Progenitor cell of endocrine pancreas (in vitro differentiated cells): ENCODE measurements at places on chromosomes 4 and X. TPM values are rescaled to one million over a fixed set of nuclear protein-coding genes. Genes with fewer than 3 reads are reported as not detected.

VCX2 gene
- not detected in 2 replicates for total RNA-seq

GRCh38 chrX:54824195-54824594, 16.6 kb downstream of the MAGED2 start:
- DNase-seq: no peak

PAGE1 gene
- total RNA-seq: not detected in 2 replicates

RNF175 gene
- total RNA-seq: 1.7 and 1.9 TPM in 2 replicates

DNA sequence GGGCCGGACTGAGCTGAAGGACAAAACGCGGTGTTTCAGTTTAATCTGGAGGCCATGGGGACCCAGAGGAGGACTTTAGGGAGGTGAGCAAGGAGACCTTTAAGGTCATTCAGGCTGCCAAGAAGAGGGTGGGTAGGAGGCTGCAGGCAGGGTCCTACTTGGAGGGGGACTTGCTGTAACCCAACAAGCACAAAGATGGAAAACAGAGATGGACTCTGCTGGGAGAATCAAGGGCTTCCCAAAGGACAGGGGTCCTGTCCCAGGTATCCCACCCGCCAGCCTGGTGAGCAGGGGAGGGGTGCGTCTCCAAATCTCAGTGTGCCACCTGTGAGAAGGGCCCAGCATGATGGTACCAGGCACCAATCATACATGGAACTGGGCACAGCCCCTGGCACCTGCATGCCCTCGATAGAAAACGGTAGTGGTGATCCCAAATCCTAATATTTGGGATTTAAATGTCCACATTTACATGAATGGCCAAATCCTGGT, 3.9 kb upstream of the HAUS3 start:
- no peak for DNase-seq

DNA sequence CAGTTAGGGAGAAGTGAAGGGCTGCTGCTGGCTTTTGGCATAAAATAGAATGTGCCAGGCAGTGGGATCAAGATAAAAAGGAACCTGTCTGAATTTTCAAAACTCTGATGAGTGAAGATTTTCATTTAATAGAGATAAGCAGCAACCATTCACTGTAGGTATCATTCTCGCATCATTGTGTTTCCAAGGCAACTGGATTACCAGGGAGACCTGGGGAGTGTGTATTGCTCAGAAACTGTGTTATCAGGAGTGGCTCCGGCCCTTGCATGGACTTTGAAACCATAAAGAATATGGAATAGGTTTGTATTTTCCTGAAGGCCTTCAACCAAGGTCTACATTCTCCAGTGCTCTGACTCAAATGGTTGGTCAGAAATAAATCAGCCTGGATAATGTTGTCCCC, 23.3 kb upstream of the MAGEA4 start:
- no peak for DNase-seq

GRCh38 chr4:98557194-98557892, 101.1 kb downstream of the TSPAN5 start:
- DNase-seq: no peak

DNA sequence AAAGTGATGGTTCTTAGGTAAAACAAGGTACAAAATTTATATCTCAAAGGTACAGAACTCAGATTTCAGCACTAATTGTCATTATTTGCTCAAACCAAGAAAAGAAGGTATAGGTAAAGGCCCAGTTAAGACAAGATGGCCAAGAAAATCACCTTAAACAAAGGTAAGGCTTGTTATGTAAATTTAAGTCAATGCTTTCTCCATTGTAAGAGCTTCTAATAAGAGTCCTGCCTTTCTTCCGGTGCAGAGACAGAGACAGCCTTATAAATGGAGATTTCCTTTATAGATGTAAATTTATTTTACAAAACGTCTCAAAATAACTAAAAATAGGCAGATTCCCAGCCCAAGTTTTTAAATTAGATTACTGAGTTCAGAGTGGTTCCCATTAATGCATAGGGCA, 89.9 kb downstream of the EDA start:
- DNase-seq: no peak

DNA sequence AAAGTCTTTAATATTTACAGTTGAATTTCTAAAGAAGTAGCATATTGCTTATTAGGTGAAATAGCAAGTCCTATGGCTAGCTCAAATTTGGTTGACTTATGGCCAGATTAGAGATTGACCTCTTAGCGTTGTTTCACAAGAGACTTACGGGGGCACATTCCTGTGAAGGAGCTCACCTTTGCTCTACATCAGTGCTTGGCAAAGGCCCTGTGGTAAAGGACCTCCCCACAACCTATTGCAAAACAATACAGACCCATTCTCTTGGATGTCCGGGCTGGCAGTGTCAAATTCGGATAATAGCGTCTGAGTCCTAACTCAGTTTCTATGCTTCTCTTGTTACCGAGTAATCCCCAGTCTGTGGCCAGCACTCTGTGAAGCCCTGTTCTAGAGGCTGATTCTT, 10.9 kb downstream of the PDHA1 start:
- DNase-seq: no peak

DNA sequence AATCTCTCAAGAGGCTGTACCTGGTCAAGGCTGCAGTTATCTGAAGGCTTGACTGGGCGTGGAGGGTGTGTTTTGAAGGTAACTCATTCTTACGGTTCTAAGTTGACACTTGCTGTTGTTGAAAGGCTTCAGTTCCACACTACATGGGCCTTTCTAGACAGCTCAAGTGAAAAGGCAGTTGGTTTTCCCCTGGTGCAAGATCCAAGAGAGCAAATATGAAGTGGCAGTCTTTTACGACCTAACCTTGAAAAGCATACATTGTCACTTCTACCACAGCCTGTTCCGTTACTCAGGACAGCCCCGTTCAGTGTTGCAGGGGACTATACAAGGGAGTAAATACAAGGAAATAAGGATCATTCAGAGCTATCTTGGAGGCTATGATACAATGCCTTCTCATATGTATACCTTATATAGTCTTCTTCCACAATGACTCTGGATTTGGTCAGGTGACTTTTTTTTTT, 46.2 kb downstream of the PDS5A start:
- no peak for DNase-seq

GAGE1 gene
- total RNA-seq: not detected in 2 replicates

GRCh38 chr4:82770607-82771006, 28.0 kb downstream of the SCD5 start:
- no peak for DNase-seq

- no peak for DNase-seq
Observed at GRCh38 chrX:13277539-13277938, 42.3 kb downstream of the ATXN3L start.

DNA sequence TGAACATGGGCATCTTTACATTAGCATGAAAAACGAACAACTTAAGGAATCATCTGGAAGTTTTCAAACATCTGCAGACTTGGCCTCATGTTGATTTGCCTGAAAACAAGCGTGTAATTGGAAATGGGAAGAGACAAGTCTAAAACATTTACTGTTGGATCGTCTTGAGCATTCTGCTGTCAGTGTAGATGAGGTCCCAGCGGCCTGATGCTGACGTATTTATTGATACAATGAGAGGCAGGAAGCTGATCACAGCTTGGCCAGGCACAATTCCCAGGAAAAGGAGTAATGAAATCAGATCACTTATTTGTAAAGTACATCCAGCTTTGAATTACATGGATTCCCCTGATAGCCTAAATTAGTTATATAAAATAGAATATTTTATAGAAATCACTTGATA, 210.6 kb downstream of the CLCN4 start:
- no peak for DNase-seq

SMAD1 gene
- 26.3 and 32.5 TPM in 2 replicates for total RNA-seq

ZNF518B gene
- total RNA-seq: 52.0 and 55.0 TPM in 2 replicates

NEK1 gene
- 14.1 and 15.0 TPM in 2 replicates for total RNA-seq

- no peak for DNase-seq
Observed at GRCh38 chrX:140599851-140600250, 95.0 kb upstream of the SOX3 start.

TLR8 gene
- total RNA-seq: not detected in 2 replicates

CYP4V2 gene
- 6.0 and 6.2 TPM in 2 replicates for total RNA-seq

- DNase-seq: no peak
Observed at GRCh38 chr4:103050736-103051436, 25.7 kb downstream of the SLC9B2 start.

ABLIM2 gene
- total RNA-seq: 5.7 and 7.5 TPM in 2 replicates

GRCh38 chr4:1611501-1611870, 72.6 kb downstream of the FAM53A start:
- no peak for DNase-seq

PNMA3 gene
- 31.1 and 32.8 TPM in 2 replicates for total RNA-seq

EDA2R gene
- 4.2 and 6.6 TPM in 2 replicates for total RNA-seq

DNA sequence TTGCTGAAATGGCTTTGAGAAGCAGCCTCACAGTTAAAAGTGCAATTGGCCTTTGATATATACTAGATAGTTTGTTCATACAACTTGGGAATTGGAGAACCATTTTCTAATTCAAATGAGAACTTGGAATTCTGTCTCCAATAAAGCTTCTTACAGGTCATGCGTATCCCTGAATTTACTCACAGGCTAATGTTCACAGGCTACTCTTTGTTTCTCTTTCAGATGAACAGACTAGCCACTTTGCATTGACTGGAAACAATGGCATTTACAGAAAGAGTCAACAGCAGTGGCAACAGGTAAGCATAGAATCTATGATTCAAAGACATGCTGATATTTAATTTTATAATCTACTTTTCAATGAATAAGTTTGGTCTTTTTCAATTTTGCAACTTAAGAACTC, 13.5 kb downstream of the AFF1 start:
- no peak for DNase-seq

DNA sequence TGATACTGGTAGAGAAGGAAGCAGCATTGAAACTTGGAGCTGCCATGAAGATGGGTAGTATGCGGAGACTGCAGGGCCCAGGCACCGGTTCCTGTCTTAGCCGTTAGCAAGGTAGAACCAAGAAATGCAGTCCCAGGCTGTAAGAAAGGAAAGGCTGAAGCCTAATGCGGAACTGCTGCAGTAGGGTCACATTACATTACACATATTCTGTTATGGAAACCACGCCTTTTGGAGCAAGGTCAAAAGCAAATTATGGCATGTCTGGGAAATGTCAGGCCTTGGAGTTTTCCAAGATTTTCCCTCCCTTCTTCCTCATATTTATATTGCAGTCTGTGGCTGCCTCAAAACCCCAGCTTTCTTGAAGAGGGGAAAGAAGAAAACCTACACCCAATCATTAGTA, 204.8 kb upstream of the RASGEF1B start:
- no peak for DNase-seq

GRCh38 chr4:139576219-139576618, 20.2 kb upstream of the SETD7 start:
- no peak for DNase-seq

- no peak for DNase-seq
Observed at GRCh38 chr4:120232050-120232449, 165.4 kb upstream of the MAD2L1 start.

DNA sequence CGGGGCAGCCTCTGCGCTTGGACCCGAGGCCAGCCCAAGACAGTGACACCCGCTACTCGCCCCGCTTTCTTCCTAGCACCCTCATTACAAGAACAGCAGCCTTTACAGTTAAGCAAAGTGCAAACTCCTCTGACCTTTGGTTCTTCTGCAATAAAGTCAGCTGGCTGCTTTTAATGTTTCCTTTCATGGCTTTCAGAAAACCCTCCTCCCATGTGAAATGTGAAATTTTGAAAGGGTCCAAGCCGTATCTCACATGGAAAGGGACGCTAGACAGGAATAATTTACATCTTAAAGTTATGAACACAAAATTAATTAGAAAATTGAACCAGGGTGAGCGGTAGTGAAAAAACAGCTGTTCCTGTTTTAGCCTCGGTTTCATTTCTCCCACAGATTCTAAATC, 520.1 kb upstream of the FRG1 start:
- DNase-seq: no peak

DNA sequence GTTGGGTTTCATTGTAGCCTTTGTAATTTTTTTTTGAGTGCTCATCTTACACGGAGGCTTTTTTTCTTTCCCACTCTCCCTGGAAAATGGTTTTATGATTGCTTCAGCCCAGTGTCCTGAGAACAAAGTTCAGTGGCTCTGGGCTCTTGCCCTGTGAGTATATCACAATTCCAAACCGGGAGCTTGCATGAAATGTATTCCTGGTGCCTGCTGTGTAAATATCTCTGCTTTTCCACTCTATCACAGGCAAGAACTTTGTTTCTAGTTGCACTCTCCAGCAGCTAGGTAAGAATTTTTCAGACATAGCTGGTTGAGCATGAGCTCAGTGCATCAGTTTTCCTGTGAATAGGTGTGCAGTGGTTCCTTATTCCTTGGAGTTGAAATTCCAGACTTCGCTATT, 60.8 kb downstream of the SUPT20HL2 start:
- no peak for DNase-seq

DNA sequence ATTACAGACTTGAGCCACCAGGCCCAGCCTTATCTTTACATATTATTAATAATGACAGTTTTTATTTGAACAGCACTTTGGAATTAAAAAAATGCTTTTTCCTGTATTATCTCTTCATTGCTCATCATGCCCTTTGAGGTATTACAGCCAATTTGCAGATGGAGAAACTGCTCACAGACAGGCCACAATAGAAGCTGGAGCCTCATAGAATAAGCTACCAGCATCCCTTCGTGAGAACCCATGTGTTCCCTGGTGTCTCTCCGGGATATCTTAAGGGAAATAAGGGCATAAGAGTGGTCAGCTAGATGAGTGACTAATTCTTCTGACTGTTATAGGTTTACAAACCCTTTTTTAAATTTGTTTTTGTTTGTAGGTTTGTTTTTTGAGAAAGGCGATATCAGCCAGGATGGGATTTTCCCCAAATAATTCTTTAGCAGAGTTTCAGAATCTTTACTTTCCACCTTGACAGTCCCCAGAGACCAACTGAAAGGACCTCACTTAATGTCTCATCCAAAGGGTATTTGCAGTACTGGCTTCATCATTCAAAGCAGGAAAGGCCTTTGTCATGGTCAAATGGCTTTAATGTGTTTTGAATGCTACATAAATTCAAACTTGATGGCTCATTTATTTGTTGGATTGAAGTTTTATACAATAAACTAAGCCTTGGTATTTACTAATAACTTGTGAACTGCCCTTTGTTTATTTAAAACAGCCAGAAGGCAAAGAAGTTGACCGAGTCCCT, 48.0 kb upstream of the SOD3 start:
- no peak for DNase-seq

BEND2 gene
- not detected in 2 replicates for total RNA-seq

MTM1 gene
- total RNA-seq: 9.4 and 12.1 TPM in 2 replicates

TCEAL6 gene
- not detected in 2 replicates for total RNA-seq

- no peak for DNase-seq
Observed at GRCh38 chr4:105613306-105613705, 60.9 kb downstream of the ARHGEF38 start.

GRCh38 chrX:118183606-118184005, 67.0 kb upstream of the KLHL13 start:
- DNase-seq: no peak

DNA sequence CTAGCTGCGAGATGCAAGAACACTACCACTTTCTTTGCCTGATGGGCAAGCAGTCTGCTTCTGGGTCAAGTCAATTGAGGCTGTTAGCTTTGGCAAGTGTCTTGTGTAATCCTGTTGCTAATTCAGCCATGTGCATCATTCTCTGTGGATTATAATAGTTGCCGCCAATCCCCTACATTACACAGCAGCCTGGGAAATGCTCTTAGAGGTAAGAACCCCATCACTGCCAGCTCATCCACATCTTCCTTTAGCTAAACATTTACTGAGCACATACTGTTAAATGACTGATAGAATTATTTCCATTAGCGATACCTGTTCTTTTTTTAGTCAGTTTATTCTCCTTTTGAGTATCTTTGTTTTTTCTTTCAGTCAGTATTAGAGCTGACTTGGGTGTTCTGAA, 116.2 kb downstream of the CBR4 start:
- no peak for DNase-seq

- DNase-seq: no peak
Observed at GRCh38 chr4:13088726-13089658, 395.1 kb downstream of the RAB28 start.
